ENCODE measurements at places on chromosomes 7 and 10.

DNA sequence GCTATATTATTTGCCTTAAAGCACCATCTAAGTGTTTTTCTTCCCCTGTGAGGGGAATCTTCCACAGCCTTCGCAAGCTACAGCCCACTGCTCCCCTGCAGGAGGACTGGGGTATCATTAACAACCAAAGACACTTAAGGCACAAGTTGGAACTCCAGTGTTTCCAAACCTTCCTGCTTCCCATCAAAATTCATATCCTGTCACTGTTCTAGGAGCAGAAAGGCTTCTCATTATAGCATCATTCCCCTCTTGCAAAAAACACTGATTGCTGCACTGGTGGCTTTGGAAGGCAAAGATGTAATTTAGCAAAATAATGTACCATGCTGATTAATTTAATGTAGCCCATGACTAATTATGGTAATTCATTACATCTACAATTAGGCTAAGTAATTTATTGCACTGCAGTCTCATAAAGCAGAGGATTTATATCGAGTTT, 207.2 kb downstream of the SKAP2 start:
- DNase-seq, result no peak

- DNase-seq, result no peak
Measured at GRCh38 chr7:121008816-121009215, 20.3 kb downstream of the CPED1 start.

DNA sequence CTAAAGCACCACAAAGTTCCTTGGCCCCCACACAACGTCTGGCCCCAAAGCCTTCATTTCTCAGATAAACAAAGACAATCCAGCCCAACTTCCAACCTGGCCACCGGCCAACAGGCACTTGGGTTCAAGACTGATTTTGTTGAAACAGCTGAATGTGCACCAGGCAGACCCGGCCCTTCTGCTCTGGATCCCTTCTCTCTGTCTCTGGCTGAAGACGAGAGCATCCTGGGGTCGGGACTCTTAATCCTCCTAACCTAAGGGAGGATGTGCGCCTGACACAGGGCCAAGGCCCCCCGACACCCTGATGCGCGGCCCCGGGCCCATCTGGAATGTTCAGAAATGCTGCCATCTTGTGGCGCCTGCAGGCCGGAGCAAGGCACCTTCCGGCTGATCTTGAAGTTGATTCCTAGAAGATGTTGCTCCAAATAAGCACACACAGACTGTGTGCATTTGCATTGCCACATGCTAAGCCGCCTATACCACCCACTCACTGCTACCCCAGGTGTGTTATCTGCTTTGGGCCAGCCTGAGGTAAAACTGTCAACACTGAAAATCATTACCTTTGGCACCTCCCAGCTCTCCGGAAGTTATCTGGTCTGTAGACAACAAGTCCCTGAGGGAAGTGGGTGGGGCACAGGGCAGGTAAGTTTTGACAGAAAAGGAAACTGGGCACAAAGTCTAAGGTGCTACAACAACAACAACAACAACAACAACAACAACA, 98.4 kb upstream of the HABP2 start:
- no peak for DNase-seq

DNA sequence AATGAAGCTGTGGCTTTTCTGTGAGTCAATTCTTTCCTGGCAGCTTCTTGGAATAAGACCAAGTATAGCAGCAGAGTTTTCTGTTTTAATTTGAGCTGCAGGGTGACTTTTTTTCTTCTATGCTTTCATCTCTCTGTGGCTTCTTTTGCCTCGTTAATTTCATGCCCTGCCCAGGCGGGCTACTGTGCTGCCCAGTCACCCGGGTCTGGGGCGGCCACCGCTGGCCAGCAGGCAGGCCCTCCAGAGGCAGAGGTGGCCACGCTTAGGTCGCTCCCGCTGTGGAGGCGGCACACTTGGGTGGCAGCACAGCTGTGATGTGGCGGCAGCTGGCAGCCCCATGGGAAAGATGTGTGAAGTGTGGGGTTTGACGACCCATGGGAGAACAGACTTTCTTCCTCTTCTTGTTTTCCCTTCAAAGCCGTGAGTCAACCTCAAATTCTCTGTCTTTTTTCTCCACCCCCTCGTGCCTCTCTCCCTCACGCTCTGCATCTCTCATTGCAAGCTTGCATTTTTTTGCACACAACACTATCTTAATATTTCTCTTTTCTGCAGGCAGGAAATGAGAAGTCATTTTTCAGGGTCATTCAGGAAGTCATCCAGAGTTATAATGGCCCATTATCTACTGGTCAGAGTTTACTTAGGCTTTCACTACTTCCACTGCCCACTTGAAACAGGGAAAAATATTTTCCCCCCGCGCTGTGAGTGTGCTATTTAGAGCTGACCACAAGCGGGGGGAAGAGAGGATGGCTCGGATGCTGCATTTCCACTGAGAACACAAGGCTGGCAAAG, 67.8 kb downstream of the EGFR start:
- DNase-seq, result no peak

DNA sequence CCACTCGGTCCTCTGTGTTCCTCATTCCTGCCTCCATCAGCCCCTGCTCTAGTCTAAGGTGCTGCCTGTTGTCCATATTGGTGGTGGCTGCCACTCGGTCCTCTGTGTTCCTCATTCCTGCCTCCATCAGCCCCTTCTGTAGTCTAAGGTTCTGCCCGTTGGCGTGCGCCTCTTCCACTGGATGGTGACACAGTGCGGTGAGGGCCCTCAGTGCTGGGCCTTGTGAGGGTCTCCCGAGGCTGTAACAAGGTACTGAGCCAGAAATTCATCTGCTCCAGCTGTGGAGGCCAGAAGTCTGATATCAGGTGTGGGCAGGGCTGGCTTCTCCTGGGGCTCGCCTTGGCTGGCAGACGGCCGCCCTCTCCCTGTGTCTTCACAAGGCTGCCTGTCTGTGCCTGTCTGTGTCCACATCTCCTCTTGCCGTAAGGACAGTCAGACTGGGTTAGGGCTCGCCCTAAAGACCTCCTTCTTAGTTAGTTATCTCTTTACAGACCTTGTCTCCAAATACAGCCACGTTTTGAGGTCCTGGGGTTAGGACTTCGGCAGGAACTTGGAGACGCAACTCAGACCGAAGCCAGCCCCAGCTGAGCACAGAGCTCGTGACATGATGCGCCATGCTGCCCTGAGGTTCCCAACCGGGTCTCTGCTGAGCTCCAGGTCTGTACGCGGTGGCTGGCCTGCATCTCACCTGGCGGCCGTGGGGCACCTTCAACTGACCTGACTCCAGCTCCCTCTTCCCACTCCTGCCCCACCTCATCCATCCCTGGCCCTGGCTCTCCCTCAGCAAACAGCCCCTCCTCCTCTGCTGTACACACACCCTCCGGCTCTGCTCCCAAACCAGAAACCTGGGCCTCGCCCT, 181.4 kb upstream of the SHH start:
- DNase-seq, result no peak

DNA sequence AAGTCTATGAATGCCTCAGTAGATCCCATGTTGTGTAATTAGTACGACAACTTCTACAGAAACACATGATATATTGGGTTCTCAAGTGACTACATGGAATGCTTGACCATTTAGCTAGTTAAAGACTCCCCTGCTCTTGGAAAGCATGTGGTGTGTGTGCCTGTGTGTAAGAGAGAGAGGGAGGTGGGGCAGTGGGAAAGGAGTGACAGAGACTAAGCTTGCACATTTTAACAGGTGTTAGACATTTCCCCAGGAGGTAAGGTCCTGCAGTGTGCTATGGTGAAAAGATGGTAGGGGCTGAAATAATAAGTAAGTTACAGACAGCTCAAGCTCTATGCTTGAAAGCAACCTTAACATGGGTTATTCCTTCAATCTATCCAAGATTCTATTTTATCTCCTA, 241.7 kb upstream of the GHITM start:
- no peak for DNase-seq

DNA sequence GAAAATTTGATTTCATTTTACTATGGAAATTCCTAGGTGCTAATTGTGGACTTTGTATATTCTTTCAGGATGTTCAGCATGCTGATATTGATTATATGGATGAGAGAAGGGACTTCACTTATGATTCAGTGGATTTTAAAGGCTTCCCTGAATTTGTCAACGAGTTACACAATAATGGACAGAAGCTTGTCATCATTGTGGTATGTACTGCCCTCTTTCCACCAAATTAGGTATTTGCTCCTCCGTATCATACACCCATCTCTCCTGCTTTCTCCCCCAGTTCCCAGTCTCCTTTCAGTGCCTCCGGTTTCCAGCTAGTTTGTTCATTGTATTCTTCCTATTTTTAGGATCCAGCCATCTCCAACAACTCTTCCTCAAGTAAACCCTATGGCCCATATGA, 34.6 kb downstream of the MGAM start:
- DNase-seq, result no peak

- DNase-seq, result no peak
Measured at GRCh38 chr10:14560274-14560673, 214.4 kb downstream of the FAM107B start.

GRCh38 chr7:44769776-44770294, 21.2 kb downstream of the ZMIZ2 start:
- DNase-seq, result no peak

DNA sequence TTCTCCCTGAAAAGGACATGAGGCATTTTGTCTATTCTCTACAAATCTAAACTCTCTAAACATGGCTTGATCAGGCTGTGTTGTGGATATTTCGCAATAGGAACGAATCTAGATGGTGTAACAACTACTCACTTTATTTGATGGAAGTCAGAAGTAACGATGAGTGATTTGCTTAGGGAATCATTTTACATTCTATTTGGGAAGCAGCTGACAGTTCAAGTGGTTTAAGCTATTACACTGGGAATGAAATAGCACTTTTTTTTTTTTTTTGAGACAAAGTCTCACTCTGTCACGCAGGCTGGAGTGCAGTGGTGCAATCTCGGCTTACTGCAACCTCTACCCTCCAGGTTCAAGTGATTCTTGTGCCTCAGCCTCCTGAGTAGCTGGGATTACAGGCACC, 44.1 kb downstream of the NPY start:
- DNase-seq, result no peak

- no peak for DNase-seq
Measured at GRCh38 chr10:122220736-122221135, 50.4 kb upstream of the BTBD16 start.

DNA sequence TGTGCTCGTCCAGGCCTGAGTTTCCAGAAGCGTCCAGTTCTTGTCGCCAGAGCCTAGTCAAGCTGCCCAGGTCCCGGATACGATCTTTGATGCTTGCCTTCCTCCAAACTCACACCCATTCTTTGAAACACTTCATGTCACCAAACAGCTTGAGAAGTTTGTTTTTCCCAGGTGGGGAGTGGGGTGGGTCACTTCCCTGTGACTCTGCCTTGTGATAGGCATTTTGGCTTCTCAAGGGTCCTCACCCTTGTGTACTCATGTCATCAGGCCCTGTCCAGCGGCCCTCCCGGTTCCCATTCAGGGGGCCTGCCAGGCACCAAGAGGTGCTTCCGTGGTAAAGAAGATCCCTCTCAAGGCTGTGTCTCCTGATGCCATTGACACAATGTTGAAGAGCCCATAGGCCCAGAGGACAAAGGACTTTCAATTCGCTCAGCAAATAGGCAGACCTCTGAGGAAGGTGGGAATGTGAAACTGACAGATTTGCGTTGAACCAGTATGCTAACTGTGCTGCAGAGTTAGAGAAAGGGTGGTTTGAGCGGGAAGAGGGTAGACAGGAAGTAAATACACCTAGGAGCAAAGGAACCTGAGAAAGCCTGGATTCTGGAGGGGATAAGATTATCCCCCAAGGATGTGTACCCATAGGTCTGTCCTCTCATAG, 24.7 kb upstream of the SFTPA1 start:
- no peak for DNase-seq

GRCh38 chr10:8248868-8249267, 194.4 kb downstream of the GATA3 start:
- no peak for DNase-seq

All from stimulated activated CD4-positive, alpha-beta T cell treated with anti-CD3 and anti-CD28 coated beads, Interleukin-1b, Interleukin-23, amount 100 ng/mL, for 1 hour (primary cell).